Colonic mucosa (tissue), 4 donors: ENCODE measurements at places on chromosomes 5 and 9.
A peak's percentile ranks its signal among the peaks of the same experiment; 100 is the strongest.

DNA sequence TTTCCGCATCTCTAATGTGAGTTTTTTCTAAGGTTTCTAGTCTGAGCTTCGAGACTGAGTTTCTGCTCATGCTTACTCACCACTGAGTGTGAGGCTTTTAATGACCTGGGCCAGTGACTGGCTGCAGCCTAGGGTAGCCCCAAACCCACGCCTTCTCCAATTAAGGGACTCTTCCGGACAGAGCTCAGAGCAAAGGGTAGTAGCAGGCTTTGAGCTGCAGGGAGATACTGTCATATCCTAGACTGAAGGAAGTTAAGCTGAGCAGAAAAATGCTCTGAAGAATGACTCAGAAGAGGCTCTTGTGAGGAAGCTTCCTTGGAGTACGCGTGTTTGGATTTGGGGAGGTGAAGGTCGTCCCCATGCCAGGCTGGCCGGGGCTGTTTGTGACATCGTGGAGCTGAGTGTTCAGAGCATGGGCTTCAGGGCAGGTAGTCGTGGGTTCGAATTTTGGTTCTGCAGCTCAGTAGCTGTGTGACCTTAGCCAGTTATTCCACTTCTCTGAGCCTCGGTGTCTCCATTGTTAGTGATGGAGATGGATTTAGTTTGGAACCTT is 3.5 kb downstream of the USP20 start:
- DNase-seq: no peak

DNA sequence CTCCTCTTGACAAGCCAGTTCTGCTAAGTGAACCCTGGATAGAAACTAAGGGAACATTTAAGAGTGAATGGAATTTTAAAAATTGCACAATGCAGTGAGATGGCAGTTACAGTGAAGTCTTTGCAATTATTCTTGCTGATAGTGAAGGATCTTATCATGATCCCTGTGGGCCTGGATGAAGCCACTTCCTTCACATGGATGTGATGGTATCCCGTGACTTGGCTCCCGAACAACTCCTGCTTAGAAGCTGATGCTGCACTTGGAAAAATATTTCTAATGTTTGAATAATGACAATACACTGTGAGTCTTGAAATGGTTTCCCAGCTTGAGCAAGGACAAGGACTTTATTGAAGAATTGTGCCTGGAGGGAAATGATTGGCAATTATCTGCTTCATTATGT is 49.2 kb upstream of the NTRK2 start:
- no peak for DNase-seq

- peak; percentile 32 for DNase-seq
Observed at GRCh38 chr9:126984969-126985368, 70.4 kb downstream of the RALGPS1 start.

GRCh38 chr9:4630836-4631235 is 31.3 kb upstream of the PLPP6 start:
- DNase-seq: no peak

GRCh38 chr9:91937056-91937455 is 13.0 kb downstream of the ROR2 start:
- DNase-seq: no peak

DNA sequence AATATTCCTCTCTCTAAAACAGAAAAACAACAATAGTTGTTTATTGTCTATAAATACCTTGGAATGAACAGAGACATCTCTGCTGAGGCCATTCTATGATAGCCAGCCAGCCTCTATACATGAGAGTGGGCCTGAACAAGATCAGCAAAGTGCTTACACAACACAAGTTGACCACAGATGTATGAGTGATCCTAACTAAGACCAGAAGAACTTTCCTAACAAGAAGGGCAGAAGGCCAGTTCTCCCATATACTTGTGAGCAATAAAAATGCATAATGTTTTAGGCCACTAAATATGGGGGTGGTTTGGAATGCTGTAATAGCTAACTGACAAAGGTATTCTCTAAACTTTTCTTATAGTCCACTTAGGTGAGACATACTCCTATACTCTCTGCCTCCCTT is 345.7 kb downstream of the SPATA31D1 start:
- DNase-seq: no peak

DNA sequence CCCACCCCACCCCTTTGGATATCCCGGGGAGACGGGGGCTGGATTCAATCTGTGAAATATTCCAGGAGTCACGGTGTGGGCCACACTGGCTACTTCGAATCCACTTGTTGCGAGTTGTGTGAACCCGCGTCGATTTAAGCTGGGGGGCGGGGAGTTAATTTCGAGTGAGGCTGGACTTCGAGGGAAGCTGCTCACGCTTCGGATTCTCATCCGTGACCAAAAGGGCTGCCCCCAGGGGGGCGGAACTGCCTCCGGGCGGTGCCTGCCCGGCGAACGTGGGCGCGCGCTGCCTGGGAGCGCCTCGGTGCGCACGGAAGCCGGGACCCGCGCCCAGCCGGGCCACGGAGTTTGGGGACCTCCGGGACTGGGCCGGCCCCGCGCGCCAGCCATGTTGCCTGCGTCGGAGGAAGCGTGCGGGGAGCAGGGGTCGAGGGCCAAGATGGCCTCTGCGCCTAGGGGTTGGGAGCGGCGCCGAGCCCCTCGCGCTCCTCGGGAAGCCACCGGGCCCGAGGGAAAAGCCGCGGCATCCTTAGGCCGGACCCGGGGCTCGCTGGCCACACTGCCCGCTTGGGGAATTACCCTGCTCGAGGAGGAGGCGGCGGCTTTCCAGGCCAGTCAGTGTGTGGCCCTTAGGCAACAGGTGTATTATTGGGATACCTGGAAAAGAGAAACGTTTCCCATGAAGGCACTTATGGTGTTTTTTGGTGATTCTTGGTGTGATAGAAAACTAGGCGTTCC is 975 bp downstream of the OCLN start:
- peak; percentile 71 for DNase-seq

DNA sequence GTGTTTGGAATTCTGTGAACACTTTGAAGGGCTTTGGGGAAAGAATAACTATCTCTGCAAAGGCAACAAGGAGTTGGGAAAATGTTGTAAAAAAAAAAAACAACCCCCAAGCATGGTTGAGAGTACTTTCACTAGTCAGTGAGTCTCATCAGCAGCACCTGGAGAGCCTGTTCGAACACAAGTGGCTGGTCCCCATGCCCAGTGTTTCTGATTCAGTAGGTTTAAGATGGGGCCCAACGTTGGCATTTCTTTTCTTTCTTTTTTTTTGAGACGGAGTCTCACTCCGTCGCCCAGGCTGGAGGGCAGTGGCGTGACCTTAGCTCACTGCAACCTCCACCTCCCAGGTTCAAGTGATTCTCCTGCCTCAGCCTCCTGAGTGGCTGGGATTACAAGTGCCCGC is 59.5 kb downstream of the KLF4 start:
- DNase-seq: no peak

DNA sequence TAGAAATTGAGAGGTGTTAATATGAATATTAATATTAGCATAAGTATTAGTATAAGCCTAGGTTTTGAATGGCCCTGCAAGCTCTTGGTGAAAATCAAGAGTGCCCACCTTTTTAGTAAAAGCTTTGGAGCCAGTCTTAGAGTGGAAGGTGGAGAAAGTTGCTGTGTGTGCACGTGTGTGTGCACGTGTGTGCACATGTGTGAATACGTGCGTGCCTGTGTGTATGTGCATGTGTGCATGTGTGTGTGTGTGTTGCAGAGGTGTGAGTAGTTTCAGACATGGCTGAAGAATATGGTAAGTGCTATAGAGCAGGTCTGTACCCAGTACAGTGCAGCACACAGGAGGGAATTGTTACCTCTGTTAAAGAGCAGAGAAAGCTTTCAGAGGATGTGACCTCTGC is 74.3 kb downstream of the BOD1 start:
- no peak for DNase-seq

DNA sequence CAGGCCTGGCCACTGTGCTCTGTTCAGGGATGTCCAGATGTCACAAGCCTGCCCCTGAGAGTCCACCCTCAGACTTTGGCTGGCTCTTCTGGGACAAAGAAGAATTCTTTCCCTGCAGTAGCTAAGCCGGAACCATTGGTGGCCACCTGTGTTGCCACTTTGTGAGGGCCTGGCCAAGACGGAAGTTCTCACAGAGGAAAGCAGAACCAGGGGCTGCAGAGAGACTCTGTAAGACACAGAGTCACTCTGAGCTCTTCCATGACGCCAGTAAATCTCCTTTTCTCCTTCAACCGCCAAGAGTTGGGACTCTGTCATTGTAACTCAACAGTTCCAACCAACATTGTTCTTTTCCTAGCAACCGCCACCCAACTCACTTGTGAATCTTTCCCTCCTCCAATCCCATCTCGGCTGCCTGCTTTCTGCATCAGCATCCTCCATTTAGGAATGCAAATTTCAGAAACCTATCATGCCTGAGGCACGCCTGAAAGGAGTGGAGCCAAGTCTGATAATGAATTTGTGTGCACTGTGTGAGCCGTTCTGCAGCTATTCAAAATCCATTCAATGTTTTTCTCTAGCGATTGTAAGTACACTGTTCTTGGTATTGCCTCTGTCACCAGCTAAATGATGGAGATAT is 37.8 kb upstream of the ATP6V1G1 start:
- DNase-seq: no peak

- DNase-seq: no peak
Observed at GRCh38 chr5:122154491-122154890, 25.1 kb downstream of the ZNF474 start.

- no peak for DNase-seq
Observed at GRCh38 chr5:169474226-169474625, 109.3 kb upstream of the SPDL1 start.

DNA sequence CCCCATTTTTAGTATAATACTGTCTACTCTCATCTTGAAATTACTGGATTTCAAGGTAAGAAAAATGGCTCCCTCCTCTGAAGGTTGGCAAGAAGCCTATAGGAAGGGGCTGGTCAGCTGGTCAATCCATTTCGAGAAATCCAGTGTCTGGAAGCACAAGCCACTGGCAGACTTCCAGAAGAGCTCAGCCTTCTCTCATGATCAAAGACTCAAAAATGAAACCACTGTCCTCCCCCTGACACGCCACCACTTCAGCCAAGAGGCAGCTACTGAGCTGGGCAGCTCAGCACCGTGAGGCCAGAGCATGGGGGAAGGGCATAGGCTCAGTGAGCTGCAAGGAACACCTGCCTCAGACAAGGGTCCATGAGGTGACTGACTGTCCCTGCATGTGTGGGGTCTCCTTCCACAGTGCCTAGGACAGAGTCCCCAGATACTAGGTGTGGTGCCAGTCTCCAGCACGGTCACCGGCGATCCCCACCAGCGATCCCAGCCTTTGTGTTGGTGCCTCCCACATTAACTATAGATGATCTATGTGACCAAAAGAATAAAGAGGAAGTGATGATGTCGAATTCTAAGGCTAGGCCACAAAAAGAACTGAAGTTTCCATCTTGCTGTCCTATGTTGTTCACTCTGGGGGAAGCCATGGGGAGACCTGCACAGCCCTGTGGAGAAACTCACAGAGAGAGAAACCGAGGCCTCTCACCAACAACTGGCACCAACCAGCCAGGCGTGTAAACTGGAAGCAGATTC is 100.1 kb upstream of the LRRTM2 start:
- DNase-seq: no peak

DNA sequence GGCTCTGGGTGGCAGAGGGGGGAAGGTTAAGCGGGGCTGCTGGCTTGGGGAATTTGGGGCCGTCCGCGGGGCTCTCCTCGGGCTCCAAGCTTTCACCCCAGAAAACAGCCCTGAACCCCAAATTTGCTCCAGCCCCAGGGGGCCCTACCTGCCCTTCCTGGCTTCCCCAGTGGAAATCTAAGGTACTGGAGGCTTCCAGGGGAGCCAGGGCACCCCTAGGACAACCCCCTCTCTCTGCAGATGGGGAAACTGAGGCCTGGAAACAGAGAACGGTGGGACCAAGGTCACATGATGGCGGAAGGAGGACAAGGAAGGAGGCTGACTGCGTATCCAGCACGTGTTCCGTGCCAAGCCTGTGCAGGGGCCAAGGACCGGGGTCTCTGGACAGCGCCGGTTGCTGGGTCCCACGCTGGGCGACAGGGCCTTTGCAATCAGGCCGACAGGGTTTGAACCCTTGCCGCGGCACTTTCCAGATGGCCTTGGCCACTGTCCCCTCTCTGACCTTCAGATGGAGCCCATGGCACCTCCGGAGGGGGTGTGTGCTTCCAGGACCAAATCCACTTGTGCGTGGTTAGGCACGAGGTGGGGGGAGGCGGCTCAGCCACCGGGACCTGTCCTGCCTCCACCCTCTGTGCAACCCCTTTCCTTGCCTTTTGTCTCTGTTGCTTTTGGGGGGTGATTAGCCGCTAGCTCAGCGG is 183.1 kb downstream of the C9orf50 start:
- DNase-seq: no peak

DNA sequence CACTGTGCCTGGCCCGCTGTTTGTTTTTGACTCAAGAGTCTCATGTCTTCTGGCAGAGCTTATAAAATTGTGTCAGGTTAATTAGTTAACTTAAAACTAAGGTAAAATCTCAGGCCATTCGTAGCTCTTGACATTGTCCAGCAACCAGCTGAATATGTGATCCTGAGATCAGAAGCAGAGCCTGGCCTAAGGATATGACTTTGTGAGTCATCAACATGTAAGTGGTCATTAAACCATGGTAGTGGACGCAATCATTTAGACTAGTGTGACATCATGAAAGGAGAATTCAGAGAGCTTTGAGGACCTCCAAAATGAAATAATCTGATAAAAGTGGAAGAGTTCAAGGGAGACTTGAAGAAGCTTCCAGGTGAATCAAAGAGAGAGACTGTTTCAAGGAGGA is 23.3 kb downstream of the SPZ1 start:
- no peak for DNase-seq

DNA sequence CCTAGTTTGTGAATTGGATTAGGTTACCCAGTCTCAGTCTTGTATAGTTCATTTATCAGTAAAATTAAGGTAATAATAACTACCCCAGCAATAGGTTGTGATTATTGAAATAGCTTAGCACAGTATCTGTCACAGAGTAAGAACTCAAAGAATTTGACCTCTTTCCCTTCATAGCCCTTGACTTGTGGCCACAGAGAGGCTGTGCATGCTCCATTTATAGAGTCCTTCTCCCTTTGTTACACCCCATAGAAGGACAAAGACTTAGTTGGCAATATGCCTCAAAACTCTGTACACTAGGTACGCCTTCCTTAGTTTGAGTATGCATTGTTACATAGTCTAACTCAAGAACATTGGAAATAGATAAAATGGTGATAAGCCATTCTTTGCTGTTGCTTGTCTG is 257.2 kb downstream of the KCTD16 start:
- no peak for DNase-seq

DNA sequence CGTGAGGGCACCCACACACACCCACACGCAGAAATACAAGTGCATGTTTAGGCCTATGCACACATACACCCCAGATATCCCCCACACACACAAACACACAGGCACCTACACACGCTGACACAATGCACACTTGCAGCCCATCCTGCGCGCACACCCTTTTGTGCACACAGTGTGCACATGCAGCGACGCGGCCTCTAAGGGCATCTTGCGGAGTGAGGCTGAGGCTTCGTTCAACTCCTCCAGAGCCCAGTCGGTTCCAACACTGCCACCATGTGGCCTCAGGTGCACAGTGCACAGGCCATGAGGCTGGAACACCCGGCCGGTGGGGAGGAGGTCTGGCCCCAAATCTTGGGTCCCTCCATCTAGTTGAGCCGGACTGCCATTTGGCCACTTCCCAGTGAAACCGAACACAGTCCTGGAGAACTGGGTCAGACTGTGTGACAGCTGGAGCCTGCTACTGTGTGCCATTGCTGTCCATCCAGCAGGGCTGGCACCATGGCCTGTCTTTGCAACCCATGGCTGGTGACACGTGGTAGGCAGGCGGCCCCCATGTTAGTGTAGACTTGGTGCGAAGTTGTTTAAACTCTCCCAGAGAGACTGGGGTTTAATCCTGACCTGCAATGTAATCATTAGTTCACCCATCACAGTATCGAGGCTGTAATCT is 97.7 kb upstream of the MVB12B start:
- DNase-seq: peak; percentile 71

GRCh38 chr9:125580701-125581286 is 126.2 kb downstream of the MAPKAP1 start:
- DNase-seq: no peak

GRCh38 chr9:19113964-19114679 is 11.4 kb upstream of the HAUS6 start:
- DNase-seq: no peak
